Endothelial cell (in vitro differentiated cells): ENCODE measurements at places on chromosomes 4 and X.
A peak's percentile ranks its signal among the peaks of the same experiment; 100 is the strongest.

- no peak for DNase-seq
These were observed 235.4 kb downstream of the MAML3 start for GRCh38 chr4:139918591-139918990.

DNA sequence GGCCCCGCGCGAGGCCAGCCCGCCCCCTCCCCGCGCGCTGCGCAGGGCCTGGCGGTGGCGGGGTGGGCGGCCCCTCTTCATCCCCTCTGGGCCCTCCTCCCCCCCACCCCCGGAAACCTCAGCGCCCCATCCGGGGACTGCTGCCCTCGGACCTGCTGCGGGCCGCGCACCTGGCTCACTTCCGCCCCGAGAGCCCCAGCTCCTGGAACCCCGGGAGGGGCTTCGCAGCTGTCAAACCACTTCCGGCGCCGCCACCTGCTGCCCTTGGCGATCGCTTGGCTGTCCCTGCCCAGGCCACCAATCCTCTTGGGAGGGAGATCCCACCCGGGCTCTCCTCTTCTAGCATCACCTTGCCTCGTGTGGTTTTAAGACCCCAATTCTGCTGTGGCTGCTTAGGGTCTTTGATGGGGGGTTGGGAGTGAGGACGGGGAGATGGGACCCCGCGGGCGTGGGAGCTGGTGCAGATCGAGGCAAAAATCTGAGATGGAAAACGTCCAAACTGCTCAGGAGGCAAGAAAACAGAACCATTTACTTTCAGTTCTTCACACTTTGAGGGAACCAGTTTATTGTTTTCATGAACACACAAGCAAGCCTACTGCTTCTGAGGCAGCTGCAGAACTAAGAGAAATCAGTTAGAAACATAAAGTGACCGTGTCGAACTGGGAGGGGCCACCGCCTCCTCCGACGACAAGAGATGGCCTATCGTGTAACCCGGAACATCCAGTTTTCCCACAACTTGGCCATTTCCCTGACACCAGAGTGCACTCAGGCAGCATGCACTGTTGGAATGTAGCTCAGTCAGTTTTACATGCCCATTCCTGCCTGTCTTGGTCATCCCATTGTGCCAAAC, 754 bp downstream of the MTMR1 start:
- DNase-seq = peak; percentile 16

- no peak for DNase-seq
These were observed 152.6 kb downstream of the AFAP1 start for GRCh38 chr4:7787067-7787466.

- DNase-seq = no peak
These were observed 599.1 kb upstream of the CPEB2 start for GRCh38 chr4:14403132-14403531.

- no peak for DNase-seq
These were observed 99.8 kb upstream of the NOCT start for GRCh38 chr4:138915756-138916155.
